ENCODE measurements at places on chromosomes 2 and 18. TPM values are rescaled to one million over a fixed set of nuclear protein-coding genes. Genes with fewer than 3 reads are reported as not detected.

CABLES1 gene
- 21.2 TPM for total RNA-seq

FAM117B gene
- total RNA-seq, result 2.7 TPM

CD28 gene
- under 0.01 TPM for total RNA-seq

ROCK2 gene
- total RNA-seq, result 106 TPM

LYG1 gene
- total RNA-seq, result 0.13 TPM

ALLC gene
- total RNA-seq, result not detected

GCG gene
- total RNA-seq, result not detected

RAB6C gene
- not detected for total RNA-seq

GALM gene
- 24.4 TPM for total RNA-seq

VAMP5 gene
- 30.2 TPM for total RNA-seq

G6PC2 gene
- not detected for total RNA-seq

ANKRD30B gene
- not detected for total RNA-seq

CRYGD gene
- total RNA-seq, result not detected

CFAP65 gene
- total RNA-seq, result 0.22 TPM

SLC9A4 gene
- total RNA-seq, result not detected

MROH2A gene
- not detected for total RNA-seq

ICOS gene
- not detected for total RNA-seq

SFTPB gene
- total RNA-seq, result not detected

CD207 gene
- not detected for total RNA-seq

ADGRF3 gene
- total RNA-seq, result 0.22 TPM

RAB27B gene
- 27.6 TPM for total RNA-seq

CPLX4 gene
- not detected for total RNA-seq

CFAP221 gene
- 12.2 TPM for total RNA-seq

POU3F3 gene
- total RNA-seq, result not detected

RNU2-63P gene
- total RNA-seq, result not detected

PROC gene
- total RNA-seq, result not detected

TUBB8B gene
- total RNA-seq, result not detected

UPP2 gene
- total RNA-seq, result 0.13 TPM

SYT4 gene
- total RNA-seq, result not detected

DNAJC5G gene
- total RNA-seq, result not detected

CLEC4F gene
- not detected for total RNA-seq

NT5DC4 gene
- not detected for total RNA-seq
